Endothelial cell of umbilical vein (primary cell): ENCODE measurements at places on chromosomes 1 and 21. TPM values are rescaled to one million over a fixed set of nuclear protein-coding genes. Genes with fewer than 3 reads are reported as not detected.
A peak's percentile ranks its signal among the peaks of the same experiment; 100 is the strongest.

- DNase-seq: no peak
These were observed 1.3 kb upstream of the NT5C1A start for GRCh38 chr1:39673215-39673614.

Gene CAMK2N1
- polyA plus RNA-seq: 3.1 and 3.3 TPM in 2 replicates

GRCh38 chr1:3441880-3442279 lies 12.6 kb upstream of the ARHGEF16 start:
- DNase-seq: no peak

Gene NTNG1
- polyA plus RNA-seq: not detected in 2 replicates

Gene ANGPTL3
- not detected in 2 replicates for polyA plus RNA-seq

Gene KRTAP20-3
- not detected in 2 replicates for polyA plus RNA-seq

Gene EDARADD
- 0.03 TPM in 1 of 2 replicates, not detected in the other for polyA plus RNA-seq

Gene PLD5
- polyA plus RNA-seq: not detected in 2 replicates

Gene CR1L
- polyA plus RNA-seq: not detected in 2 replicates

DNA sequence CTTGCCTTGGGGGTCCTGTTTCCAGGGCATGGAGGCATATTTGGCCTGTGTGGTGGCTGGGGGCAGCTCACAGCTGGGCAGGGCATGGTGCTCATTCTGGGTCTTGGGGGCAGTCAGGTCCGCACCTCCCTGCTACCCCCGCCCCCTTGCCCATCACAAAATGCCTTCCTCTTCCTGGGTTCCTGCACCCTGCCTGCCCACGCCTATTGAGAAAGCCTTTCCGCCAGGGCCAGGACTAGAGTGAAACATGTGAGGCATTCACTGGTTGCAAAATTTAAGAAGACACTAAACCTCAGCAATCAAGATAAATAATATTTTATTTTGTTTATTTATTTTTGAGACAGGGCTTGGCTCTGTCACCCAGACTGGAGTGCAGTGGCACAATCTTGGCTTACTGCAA lies 19.7 kb downstream of the PTAFR start:
- DNase-seq: no peak

Gene CTH
- polyA plus RNA-seq: 1.7 and 2.0 TPM in 2 replicates

- peak; percentile 54 for DNase-seq
These were observed 30.0 kb downstream of the LRRC3 start for GRCh38 chr21:44485254-44485793.

DNA sequence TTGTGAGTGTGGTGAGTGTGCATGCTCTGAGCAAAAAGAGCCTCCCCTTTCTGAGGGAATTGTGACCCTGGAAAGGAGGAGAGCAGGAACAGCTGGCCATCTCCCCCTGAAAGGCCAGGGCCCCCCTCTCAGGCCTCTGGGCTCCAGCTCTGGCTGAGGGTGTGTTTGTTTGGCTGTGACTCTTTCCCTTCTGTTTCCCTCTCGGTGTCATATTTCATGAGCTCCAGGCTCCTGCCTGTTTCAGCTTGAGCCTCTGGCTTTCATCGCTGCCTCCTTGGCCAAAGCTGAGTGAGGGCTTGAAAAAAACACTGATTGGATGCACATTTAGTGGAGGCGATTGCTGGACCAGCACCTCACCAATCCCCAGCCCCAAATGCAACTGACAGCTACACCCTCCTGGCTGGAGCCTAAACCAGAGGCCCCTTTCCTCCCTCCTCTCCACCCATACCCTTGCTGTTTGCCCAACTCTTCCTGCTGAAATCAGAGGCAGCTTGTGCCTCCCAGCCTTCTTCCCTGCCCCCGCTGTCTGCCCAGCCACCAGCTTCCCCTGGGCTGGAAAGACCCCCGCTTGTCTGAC lies 64.1 kb downstream of the DDR2 start:
- peak; percentile 92 for DNase-seq

GRCh38 chr1:230878591-230878990 lies 10.3 kb upstream of the C1orf198 start:
- DNase-seq: no peak

- peak; percentile 67 for DNase-seq
These were observed 7.8 kb downstream of the NUAK2 start for GRCh38 chr1:205313563-205314308.

DNA sequence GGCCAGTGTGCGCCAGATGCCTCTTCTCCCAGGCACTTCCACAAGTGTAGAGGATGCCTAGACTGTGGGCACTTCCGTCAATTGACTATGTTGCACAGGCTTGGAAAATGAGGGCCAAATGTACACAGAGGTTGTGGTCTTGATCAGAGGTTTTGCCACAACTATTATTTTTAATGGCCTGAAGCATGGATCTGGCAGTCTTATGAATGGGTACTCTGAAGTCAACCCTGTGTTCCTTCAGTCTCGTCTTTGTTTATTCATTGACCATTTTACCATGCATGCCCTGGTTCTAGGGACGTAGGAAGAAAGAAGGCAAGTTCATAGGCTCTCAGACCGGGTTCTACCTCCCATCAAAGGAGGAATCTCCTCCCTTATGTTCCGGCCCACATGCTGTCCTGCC lies 329.1 kb downstream of the HHAT start:
- DNase-seq: no peak

Gene HENMT1
- 3.2 and 4.5 TPM in 2 replicates for polyA plus RNA-seq
